Colonic mucosa (tissue), 4 donors: ENCODE measurements at places on chromosomes 12 and 14. TPM values are rescaled to one million over a fixed set of nuclear protein-coding genes. Genes with fewer than 3 reads are reported as not detected.
A peak's percentile ranks its signal among the peaks of the same experiment; 100 is the strongest.

UNC79 gene
- total RNA-seq, result 0.21 TPM

DNA sequence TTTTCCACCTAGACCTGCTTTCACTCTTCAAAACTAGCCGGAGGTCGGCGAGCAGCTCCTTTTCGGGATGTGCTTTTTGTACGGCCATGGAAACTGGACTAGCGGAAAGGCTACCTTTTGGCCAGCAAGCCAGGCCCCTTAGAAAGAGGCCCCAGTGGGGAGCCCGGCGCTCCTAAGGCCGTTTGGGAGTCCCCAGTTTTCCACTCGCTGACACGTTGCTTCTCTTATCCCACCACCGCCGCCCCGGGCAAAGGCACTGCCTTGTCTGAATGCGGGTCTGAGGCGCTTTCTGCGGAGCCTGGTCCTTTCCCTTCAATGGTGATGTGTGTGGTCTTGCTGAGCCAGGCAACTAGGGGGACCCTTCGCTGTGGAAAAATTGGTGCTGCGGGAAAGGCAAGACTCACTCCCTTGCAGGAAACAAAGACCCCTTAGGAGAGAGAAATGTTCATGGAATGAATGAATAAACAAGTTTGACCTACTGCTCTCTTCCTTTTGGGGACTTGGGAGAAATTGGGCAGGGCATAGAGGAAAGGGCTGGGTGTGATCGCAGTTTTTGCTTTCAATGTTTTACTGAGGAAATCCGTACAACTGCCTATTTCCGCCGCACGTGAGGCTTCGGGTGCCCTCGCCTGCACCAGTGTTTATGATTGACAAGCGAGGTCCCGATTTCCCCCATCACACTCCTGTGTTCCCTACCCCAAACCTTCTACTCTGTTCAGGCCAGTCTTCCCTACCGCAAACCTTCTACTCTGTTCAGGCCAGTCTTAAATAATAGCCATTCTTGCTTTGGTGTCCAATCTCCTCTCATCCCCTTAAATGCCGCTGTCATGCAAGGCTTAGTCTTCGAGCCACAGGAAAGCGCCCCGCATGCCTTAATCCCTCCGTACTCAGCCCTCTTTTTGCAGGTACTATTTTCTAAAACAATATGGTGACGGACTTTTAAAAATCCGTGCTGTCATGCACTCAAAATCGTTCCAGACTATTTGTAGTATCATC, 1.0 kb upstream of the SLC38A2 start:
- peaks cover 11% of the 10 kb centered on the region for H3K4me1 ChIP-seq
- no peaks in the 10 kb centered on the region for H3K27me3 ChIP-seq
- H3K27ac ChIP-seq, result peak overlapping the region; percentile 97
- peaks cover 3% of the 10 kb centered on the region for H3K36me3 ChIP-seq

- H3K27ac ChIP-seq, result no peak overlapping the region
- DNase-seq, result no peak
- no peaks in the 10 kb centered on the region for H3K4me1 ChIP-seq
Measured at GRCh38 chr14:84237881-84238280, 1292.1 kb upstream of the FLRT2 start.

DNA sequence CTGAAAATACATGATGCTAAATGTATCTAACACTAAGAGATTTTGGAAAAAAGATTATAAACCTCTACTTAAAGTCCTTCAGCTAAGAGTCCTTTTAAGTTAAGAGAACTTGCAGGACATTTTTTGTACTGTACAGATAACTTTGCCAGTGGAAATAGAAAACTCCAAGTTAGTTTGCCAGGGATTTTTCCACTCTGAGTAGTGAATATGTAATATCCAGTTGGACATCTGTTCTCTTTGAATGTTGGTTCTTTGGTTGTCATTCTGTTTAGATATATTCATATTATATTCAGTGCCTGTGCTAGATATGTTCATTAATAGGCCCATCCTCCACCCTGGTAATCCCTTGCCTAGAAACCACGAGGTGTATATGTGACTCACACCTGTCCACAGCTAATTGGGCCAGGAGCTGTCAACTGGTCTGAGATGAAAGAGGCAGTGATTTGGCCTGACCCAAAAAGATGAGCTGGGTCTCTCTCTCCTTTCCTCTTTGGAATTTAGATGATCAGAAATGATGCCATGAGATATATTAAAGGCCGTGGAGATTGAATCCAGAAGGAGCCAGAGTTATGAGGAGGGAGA, 261.0 kb upstream of the LRIG3 start:
- no peak overlapping the region for H3K4me3 ChIP-seq
- no peaks in the 10 kb centered on the region for H3K27me3 ChIP-seq
- no peak overlapping the region for H3K27ac ChIP-seq
- DNase-seq, result no peak
- no peaks in the 10 kb centered on the region for H3K36me3 ChIP-seq

COPS7A gene
- 47.6 TPM for total RNA-seq

OR6C6 gene
- not detected for total RNA-seq

DNA sequence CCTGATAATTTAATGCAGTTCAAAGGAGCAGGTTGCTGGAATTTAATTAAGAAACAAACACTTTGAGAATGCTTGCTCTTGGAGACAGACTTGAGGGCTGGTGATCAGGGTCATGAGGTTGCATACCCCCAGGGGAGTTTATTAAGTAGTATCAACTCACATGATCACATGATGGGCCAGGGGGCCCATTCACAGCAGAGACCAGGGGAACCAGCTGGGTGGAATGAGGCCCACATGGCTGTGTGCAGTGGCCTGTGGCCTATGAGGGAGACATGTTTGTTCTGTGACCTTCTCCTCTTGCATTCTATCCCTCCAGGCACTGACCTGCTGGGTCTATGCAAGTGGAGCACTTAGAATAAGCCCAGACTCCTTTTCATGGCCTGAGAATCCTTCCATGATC, 266.6 kb upstream of the PWP1 start:
- DNase-seq, result no peak
- no peak overlapping the region for H3K4me3 ChIP-seq
- H3K36me3 ChIP-seq, result no peaks in the 10 kb centered on the region
- no peak overlapping the region for H3K27ac ChIP-seq
- H3K4me1 ChIP-seq, result no peaks in the 10 kb centered on the region

- DNase-seq, result no peak
- no peaks in the 10 kb centered on the region for H3K36me3 ChIP-seq
- H3K27ac ChIP-seq, result no peak overlapping the region
- H3K4me3 ChIP-seq, result no peak overlapping the region
Measured at GRCh38 chr14:85387181-85387580, 142.8 kb upstream of the FLRT2 start.

DNA sequence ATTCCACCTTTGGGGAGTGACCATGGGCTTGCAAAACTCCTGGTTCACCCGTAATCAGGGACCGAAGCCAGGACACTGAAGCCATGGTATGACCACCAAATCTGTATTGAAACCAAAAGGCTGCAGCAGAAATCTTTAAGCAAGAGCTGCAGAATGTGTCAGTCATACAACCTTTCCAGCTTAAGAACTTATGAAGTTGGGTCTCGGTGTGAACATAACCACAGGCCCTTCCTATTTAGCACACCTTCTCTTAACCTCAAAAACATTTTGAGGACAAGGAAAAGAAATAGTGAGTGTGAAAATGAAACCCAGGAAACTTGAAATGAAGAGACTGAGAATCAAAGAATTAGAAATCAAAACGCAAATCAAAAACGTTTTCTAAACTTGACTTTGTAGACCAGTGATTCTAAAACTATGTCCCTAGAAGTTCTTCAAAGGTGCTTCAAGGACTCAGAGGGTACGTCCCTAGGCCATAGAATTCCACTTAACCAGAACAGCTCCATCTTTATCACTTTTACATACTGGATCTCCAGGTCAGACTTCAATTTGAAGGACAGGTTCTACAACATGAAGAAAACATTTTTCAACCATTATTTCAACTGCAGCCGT, 231.6 kb upstream of the GRIP1 start:
- H3K27me3 ChIP-seq, result no peaks in the 10 kb centered on the region
- no peak overlapping the region for H3K4me3 ChIP-seq
- no peak overlapping the region for H3K27ac ChIP-seq
- H3K36me3 ChIP-seq, result no peaks in the 10 kb centered on the region

- no peak for DNase-seq
- H3K4me1 ChIP-seq, result no peaks in the 10 kb centered on the region
- H3K27me3 ChIP-seq, result no peaks in the 10 kb centered on the region
- no peak overlapping the region for H3K4me3 ChIP-seq
- no peak overlapping the region for H3K27ac ChIP-seq
- no peaks in the 10 kb centered on the region for H3K36me3 ChIP-seq
Measured at GRCh38 chr14:96058576-96059200, 19.5 kb downstream of the C14orf132 start.

- peaks cover 6% of the 10 kb centered on the region for H3K4me1 ChIP-seq
- H3K27ac ChIP-seq, result no peak overlapping the region
- peaks cover 21% of the 10 kb centered on the region for H3K27me3 ChIP-seq
- no peaks in the 10 kb centered on the region for H3K36me3 ChIP-seq
- no peak overlapping the region for H3K4me3 ChIP-seq
Measured at GRCh38 chr12:52259657-52260243, 14.7 kb upstream of the KRT86 start.

ALDH2 gene
- total RNA-seq, result 398 TPM

- no peaks in the 10 kb centered on the region for H3K4me1 ChIP-seq
- H3K4me3 ChIP-seq, result peak overlapping the region; percentile 51
- peak overlapping the region; percentile 87 for H3K27ac ChIP-seq
Measured at GRCh38 chr12:48198672-48198971, 4.5 kb downstream of the OR10AD1 start.

DNA sequence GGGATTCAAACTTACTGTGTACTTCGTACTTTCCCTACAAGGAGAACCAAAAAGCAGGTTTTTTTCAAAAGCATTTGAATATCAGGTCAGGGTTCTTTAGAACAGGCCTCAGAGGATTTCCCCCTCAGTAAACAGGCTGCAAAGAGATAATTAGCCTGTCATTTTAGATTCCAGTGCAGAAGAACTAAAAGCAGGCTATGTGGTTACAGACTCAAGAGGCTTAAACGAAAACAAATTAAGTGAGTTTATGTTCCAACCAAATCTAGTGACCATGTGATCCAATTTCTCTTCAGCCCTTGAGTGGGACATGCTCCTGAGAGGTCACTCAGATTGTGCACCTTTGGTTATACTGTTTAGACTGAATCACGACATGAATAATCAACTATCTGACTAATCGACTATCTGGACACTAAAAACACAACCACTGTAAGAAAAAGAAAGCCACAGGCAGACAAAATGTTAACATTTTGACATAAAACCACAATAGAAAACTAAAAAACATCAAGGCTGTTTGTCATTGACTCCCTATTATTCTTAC, 4.5 kb downstream of the TMED8 start:
- H3K27me3 ChIP-seq, result no peaks in the 10 kb centered on the region
- H3K4me1 ChIP-seq, result peaks cover 7% of the 10 kb centered on the region
- no peak for DNase-seq
- H3K36me3 ChIP-seq, result no peaks in the 10 kb centered on the region
- H3K27ac ChIP-seq, result no peak overlapping the region

GYS2 gene
- total RNA-seq, result not detected

NKX2-1 gene
- not detected for total RNA-seq

MYH6 gene
- total RNA-seq, result 1.6 TPM

GPRC5D gene
- 0.27 TPM for total RNA-seq

PMEL gene
- total RNA-seq, result 3.8 TPM

DNA sequence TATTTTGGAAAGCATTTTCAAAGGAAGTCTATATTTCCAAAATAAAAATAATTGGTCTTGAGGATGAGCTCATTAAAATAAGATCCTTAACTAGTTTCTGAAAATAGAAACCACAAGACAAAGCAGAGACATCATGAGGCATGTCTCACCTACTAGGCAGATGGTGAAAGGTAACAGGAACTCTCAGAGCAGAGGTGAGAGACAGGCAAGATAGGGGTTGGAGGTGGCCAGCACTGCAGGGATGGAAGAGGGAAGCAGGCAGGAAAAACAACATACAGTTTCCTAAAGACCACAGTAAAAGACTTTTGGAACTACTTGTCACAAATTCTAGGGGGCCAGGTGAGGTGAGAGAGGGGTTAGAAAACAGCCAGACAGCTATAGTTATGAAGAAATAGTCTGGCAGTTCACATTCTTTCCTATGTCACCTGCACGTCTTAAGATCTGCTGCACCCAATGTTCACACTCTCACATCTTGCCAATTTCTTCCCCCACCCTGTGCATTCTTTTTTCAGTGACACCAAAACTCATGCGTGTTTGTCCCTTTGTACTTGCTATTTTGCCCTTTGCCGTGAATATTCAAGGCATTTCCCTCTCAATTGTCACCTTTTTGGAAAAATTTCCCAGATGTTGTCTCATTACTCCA, 341.7 kb upstream of the KITLG start:
- H3K4me1 ChIP-seq, result no peaks in the 10 kb centered on the region
- H3K27ac ChIP-seq, result no peak overlapping the region
- no peaks in the 10 kb centered on the region for H3K27me3 ChIP-seq
- H3K36me3 ChIP-seq, result no peaks in the 10 kb centered on the region
- H3K4me3 ChIP-seq, result no peak overlapping the region
- DNase-seq, result no peak

GRCh38 chr14:103688906-103689902, 26.0 kb downstream of the XRCC3 start:
- H3K27ac ChIP-seq, result no peak overlapping the region
- peaks cover 3% of the 10 kb centered on the region for H3K4me1 ChIP-seq
- DNase-seq, result no peak
- H3K4me3 ChIP-seq, result no peak overlapping the region

- H3K4me1 ChIP-seq, result no peaks in the 10 kb centered on the region
- no peak for DNase-seq
- H3K4me3 ChIP-seq, result no peak overlapping the region
- H3K27ac ChIP-seq, result no peak overlapping the region
- no peaks in the 10 kb centered on the region for H3K27me3 ChIP-seq
Measured at GRCh38 chr12:112166051-112167015, 41.0 kb downstream of the TRAFD1 start.

DNA sequence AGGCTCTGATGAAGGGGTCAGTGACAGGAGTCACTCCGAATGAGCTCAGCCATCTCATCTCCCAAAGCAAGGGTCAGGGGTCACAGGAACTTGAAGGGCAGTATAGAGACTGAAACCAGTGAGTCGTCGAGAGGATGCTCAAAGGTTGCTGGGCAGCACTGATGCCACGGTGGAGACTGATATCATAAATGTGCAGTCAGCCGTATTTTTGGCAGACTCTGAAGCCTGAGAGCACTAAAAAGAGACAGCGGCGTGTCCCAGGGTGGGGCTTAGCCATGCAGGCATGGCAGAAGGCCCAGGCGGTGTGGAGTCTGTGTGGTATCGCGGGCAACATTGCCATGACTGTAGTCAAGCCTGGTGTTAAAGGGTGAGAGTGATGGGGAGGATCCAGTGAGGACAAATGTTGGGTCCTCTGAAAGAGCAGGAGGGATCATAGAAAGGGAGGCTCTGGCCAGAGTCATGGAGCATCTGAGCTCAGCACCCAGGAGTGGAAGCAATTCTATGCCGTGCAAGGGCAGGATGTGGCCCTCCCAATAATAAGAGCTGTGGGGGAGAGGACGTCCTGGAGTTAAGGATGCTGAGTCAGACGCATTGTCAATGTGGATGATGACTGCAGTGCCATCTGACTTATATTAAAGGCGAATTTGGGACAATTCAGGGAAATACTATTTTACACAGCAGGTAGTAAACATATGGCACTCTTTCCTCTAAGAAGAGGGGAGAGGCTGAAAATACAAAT, 241.2 kb upstream of the FKBP4 start:
- H3K36me3 ChIP-seq, result no peaks in the 10 kb centered on the region
- H3K27me3 ChIP-seq, result no peaks in the 10 kb centered on the region
- no peak overlapping the region for H3K4me3 ChIP-seq
- H3K4me1 ChIP-seq, result no peaks in the 10 kb centered on the region
- H3K27ac ChIP-seq, result no peak overlapping the region

TRIM9 gene
- total RNA-seq, result 0.66 TPM
